ENCODE measurements at places on chromosomes 4 and X.

DNA sequence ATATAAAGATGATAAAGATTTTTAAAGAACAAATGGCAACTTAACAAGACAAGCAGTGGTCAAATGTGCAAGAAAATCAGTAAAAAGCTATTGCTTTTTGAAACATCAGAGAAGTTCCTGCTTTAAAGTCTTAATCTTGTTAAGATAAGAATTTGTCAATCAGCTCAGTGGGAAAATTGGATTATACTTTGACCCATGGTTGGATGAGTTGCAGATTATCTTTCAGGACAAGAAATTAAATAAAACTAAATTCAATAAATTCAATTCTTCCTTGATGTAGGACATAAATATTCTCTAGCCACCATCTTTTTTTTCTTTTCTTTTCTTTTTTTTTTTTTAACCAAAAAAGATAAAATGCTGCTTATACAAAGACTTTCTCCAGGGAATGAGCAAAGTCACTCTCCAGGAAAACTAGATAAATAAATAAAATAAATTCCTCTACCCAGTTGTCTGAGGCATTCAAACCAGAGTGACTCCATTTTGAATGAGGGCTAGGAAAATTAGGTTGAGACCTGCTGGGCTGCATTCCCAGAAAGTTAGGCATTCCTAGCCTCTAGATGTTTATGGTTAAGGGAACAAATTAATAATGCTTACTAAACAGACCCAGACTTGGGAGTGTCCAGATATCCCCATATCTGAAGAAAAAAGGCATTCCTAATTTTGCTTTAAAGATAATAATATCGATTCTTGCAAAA lies 211.2 kb downstream of the SNCA start:
- no peak for DNase-seq

GRCh38 chrX:128619490-128619889 lies 567.3 kb upstream of the ACTRT1 start:
- no peak for DNase-seq

- no peak for DNase-seq
Measured at GRCh38 chrX:51798701-51799100, 55.5 kb downstream of the GSPT2 start.

GRCh38 chr4:76704133-76704881 lies 193.6 kb downstream of the SOWAHB start:
- DNase-seq, result no peak

- no peak for DNase-seq
Measured at GRCh38 chr4:7186516-7187167, 5.7 kb upstream of the SORCS2 start.

- no peak for DNase-seq
Measured at GRCh38 chrX:39749135-39749534, 348.6 kb downstream of the BCOR start.

DNA sequence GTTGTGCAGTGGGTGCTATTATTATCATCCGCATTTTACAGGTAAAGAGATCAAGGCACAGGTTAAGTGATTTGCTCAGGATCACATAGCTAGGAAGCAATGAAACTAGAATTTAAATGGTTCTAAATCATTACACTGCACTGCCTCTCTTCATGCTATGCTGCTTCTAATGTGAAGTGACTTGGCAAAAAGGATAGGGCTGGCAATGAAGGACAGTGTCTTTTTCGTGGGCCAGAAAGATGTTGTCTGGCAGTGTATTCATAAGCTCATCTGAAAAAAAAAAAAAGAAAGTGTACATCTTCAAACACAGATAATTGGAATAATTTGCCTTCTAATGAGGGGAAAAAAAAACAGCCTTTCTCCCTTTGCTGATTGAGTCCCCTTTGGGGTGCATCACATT lies 132.2 kb upstream of the FUNDC1 start:
- DNase-seq, result no peak

GRCh38 chrX:40085102-40085551 lies 12.6 kb downstream of the BCOR start:
- DNase-seq, result no peak

GRCh38 chr4:148445071-148445859 lies 3.1 kb upstream of the NR3C2 start:
- DNase-seq, result peak; percentile 58

- DNase-seq, result no peak
Measured at GRCh38 chr4:174394915-174395314, 111.2 kb downstream of the CEP44 start.

- peak; percentile 68 for DNase-seq
Measured at GRCh38 chrX:101617211-101618191, at the start of gene ARMCX6. Gene ARMCX6, minus strand, starts transcription at chrX:101618000. Its CDS starts 1,380 bp downstream, at chrX:101616620.

- DNase-seq, result no peak
Measured at GRCh38 chrX:15680401-15680800, 15.8 kb upstream of the CLTRN start.

DNA sequence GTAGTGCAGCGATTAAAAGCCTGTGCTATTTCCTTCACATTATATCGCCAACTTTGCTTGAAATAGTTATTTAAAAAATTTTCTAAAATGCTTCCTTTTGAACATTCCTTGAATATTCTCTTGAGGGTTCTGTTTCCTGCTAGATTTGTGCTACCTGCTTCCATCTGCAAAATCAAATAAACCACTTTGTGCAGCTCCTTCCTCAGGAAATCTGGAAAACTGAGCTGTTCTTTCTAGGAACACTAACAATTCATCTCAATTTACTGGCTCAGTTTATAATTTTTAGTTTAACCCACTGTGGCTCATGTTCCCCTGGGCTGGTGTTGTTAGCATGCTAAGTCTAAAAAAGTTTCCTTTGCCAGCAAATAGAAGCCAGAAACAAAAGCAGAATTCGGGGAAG lies 88.1 kb upstream of the LCORL start:
- no peak for DNase-seq

- DNase-seq, result no peak
Measured at GRCh38 chr4:150942539-150942938, 72.5 kb downstream of the LRBA start.

DNA sequence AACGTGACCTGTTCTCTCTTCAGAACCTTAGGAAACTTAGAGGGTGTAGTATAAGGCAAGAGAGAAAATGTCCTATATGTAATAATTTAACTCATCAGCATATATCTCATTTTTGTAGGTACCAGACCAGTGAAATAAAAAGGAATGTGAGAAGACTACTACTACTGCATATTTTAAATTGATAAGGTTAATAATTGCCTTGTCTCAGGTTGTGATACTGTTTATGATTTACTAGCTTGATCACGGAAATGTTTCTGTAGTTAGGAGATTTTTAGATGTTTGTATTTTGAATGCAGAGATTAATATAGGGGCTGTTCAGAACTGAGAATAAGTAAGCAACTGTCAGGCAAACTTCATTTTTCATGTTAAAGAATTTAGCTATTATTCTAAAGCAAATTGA lies 1563.4 kb downstream of the C4orf33 start:
- no peak for DNase-seq

GRCh38 chr4:22170353-22170752 lies 221.8 kb upstream of the KCNIP4 start:
- DNase-seq, result no peak

DNA sequence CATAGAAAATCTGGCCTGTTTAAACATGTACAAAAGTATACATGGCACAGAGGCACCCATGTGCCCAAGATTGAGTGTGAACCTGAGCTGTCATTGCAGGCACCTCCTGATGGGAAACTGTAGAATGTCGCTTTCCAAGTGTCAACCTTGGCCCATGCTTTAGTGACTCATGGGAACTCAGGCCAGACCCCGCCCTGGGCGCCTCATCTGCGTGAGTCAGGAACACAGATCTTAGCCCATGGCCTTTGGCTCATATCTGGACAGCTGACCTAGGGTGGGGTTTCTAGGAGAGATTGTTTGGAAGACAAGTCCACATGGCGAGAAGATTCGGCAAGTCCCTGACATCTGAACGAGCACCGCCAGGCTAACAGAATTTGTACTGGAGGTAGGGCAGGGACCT lies 50.0 kb downstream of the CYTL1 start:
- no peak for DNase-seq

- peak; percentile 77 for DNase-seq
Measured at GRCh38 chrX:42943051-42943974, 165.3 kb upstream of the PPP1R2C start.

DNA sequence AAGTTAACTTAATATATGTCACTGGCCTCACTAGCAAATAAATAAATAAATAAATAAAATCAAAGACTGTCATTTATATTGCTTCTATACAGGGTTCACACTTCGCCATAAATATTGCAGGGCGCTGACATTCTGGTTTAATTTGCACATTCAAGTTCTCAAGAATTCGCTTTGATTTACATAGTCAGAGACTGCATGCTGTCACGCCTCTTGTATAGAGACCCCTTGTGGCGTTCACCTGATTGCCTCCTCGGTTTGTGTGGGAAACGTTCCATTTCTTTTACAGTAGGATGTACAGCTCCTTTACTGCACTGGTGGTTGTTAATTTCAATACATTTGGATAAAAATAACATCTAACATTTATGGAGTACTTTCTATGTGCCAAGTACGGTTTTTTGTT lies 71.3 kb upstream of the ADGRG2 start:
- DNase-seq, result no peak

DNA sequence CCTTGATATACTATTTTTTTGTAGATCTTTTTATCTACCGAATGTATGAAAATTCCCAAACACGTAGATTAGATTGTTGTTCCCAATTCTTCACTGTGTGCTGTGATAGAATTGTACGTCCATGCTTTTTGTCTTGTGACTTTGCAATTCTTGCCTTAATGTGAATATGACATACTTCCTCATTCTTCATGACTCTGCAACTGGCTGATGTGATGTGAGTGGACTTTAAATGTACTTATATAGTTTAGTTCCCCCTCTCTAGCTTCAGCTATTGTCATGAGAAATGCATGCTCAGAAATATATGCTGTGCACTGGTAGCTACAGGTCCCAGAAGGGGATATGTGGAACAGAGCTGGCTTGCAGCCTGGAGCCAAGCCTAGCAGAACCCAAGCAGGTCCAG lies 89.4 kb downstream of the FTHL17 start:
- no peak for DNase-seq

All from CD4-positive, alpha-beta T cell treated with Interleukin-6 at 100 ng/mL for 8 hours (primary cell).